ENCODE measurements at places on chromosomes 4 and X. TPM values are rescaled to one million over a fixed set of nuclear protein-coding genes. Genes with fewer than 3 reads are reported as not detected.

UNC5C gene
- total RNA-seq = not detected

TAPT1 gene
- total RNA-seq = 10.6 TPM

ENAM gene
- total RNA-seq = not detected

MAGEB2 gene
- total RNA-seq = not detected

LUZP4 gene
- not detected for total RNA-seq

ADGRL3 gene
- total RNA-seq = 5.9 TPM

All from placental epithelial cell (primary cell).